ENCODE measurements at places on chromosomes 1 and 21.

DNA sequence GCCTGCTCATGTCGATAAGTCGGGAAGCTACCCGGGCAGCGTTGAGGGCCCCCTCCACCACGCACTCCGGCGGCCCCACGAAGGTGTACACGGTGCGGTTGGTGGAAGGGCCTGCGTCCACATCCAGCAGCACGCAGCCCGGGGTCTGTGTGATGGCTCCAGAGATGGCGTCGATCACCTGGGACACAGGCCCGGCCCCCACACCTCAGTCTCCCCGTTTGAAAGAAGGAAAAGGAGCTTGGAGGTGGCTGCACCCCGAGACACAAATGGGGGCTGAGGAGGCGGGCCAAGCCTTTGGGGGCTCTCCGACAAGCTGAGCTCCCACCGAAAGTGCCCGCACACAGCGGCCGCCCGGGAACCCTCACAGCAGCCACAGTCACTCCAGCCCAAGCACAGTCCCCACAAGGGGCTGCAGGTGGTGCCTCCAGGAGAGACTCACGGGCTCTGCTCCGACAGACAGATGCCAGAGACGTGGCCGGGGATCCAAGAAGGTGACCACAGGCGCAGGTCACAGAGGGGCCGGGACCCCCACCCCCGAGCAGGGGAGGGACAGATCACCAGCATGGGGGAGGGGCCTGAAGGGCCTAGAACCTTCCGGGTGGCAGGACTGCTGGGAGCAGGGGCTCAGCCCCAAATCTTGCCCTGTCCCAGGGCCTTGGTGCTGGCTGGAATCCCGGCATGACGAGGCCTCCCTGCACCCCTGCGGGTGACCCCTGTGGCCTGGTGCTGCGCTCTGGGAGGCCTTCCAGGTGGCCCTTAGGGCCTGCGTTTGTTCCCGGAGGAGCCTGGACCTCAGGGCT, 1.0 kb downstream of the FTCD start:
- no peak for DNase-seq

DNA sequence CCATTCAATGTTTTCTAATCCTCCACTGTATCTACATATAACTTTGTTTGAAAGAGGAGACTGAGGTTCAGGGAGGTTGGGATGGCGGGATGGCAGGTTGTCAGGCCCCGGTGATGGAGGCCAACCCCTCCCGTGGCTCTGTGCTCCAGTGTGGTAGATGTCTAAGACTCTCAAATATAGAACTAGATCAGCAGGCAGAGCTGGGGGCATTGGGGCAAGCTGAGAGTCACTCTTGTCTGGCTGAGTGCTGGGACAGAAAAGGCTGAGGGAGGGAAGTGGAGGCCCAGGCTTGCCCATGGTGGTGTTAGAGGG, 1.7 kb downstream of the IL6R start:
- no peak for DNase-seq

DNA sequence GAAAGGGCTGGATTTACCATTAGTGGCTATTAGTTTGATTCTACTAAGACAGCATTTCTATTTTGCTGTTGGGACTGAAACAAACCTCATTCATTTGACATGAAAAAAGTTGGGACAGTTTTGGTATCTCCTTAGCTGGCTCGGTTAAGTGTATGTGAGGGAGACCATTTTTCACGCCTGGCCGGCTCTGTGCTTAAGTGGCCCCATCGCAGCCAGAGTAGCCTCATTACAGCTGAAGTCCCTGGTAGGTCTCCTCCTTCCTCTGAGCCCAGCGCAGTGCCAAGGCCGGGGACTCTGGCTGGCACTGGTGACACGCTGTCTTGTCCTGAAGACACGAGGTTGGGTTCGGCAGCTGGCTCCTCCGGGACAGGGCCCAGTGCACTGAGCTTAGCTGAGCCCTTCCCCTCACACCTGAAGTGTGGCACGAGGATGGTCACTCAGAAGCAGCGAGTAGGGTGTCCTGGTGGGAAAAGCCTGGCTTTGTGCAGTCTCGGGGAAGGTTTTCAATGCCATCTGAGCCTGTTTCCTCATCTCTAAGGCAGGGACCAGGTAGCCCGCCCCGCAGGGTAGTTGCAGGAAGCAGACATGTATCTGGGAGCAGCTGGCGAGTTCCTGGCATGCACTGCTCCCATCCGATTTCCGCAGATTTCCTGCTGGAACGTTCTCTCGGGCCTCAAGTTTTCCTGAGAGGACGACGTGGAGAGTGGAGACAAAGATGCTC, 196.5 kb downstream of the DYRK1A start:
- DNase-seq, result no peak

GRCh38 chr21:40013001-40013735, 145.9 kb downstream of the PCP4 start:
- DNase-seq, result no peak

GRCh38 chr1:235259133-235259778, 68.7 kb downstream of the ARID4B start:
- DNase-seq, result peak; percentile 19

DNA sequence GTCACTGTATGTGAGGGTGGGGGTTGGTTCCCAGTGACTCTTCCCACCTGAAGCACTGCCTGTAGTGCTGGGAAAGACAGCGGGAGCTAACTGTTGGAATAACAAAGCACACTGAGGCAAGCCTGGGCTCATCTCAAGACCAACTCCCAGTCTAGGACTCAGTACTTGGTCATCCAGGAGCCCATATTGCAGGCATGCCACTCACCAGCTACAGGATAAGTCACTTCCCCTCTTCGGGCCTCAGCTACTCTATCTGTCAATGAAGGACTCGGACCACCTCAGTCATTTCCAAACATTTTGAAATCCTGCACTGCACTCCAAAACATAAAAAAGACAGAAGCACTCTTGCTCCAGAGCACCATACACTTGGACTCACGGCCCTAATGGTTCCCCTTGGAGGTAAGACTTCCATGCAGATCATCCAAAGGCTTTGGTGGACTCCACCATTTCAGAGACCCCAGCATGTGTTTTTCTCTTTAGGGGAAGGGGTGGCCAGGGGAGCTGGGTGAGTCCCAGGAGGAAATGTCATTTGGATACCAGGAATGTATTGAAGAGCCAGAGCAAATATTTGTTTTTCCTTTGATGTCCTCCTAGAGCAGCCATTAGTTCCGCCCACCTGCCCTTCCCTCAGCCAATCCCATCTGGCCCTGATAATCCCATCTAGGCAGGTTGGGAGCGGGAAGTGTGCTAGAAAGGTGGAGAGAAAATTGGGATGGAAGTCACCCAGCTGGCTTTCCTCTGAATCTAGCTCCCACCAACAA, 3.1 kb downstream of the NUAK2 start:
- no peak for DNase-seq

GRCh38 chr1:37031871-37032270, 2.4 kb downstream of the GRIK3 start:
- no peak for DNase-seq

- no peak for DNase-seq
These were observed 2.1 kb upstream of the IPO9 start for GRCh38 chr1:201826830-201827229.

DNA sequence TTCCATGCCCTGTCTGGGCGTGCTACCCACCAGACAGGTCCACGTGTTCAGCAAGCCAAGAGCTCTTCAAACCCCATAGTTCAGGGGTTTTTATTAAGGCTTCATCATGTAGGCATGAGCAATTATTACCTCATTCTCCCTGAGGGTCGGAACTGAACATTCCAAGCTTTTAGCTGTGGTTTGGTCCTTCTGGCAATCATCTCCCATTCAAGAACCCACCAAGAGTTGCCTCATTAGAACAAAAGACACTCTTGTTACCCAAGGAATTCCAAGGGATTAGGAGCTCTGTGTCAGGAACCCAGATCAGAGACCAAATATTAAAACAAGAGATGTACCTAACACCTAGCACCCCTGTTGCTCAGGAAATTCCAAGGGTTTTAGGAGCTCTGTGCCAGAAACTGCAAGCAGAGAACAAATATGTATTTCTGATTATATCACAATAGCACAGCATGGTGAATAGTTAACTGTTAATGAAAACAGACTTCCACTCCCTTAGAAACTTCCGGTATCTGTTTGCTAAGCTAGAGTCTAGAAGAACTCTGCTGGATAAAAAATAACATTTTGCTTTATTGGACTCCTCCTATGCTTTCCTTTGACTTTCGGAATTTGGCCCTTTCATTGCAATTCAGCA, 201.2 kb upstream of the L1TD1 start:
- DNase-seq, result no peak
